D721Med (cell line): ENCODE measurements at places on chromosomes 12 and 14.

DNA sequence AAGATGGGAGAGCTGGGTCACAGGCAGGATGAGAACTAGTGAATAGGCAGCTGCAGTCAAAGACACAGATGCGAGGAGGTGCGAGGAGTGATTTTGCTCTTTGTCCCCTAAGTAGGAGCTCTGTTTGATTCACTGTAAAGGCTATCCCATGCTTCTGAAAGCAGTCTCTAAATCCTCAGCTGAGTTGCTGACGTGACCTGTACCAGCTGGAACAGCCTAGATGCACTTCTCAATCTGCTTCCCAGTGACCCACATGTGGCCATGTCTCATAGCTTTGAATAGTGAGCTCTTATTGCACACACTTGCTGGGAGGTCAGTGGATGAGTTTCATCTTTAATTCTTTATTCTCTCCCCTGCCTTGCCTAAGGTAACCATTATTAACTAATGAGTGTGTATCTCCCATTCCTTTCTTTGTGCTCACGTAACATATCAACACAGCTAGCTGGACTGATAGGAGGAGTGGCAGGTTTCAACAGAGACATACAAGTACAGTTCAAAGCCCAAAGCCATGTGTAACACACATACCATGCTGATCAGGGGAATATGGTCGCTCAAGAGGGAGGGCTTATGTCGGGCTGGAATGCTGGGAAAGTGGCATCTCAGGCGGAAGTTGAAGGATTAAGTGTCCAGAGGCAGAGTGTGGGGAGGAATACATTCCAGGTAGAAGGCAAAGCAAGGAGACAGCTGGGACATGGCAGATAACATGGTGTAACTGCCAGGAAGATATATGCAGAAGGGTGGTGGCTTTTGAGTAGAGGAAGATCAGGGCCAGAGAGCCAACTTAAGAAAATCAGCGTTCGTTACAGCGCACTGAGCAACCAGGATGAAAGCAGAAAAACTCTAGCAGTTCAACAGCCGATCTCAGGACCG, 15.4 kb upstream of the YY1 start:
- no peak for DNase-seq

DNA sequence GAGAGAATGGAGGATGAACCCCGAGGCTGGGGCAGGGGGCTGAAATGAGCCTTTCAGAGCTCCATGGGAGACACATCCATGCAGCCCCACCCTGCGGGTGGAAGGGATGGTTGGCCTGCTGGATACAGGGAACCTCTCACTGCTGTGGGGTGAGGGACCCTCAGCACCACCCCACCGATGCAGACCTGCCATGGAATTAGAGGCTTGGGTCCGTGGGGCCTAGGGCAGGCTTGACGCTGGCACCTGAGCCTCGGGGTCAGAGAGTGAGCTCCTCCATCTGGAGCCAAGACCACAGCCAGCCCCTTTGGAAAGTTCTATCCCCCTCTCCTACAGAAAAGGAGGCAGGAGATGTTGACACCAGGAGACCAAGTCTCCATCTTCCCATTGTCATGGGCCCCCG, 7.4 kb upstream of the KRT74 start:
- no peak for DNase-seq

DNA sequence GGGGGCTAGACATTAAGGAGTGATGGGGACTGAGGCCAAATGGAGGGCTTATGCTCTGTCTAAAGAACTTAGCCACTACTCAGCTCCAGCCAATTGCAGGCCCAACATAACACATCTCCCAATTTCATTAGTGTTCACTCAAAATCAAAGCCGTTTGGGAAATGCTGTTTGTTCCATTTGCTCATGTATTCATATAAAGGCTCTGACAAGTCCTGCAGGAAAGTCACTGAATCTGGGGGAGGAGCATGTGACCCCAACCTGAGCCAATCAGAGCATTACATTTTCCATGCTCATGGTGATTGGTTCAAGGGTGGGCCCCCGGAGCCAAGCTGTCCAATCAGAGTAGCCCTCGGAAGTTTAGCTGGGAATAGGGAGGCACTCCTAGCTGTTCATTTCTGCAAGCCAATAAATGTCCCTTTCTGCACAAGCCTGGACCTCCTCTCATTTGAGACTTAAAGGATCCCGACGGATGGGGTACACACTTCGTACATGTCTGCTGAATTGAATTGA, 20.9 kb downstream of the SDSL start:
- DNase-seq = no peak

DNA sequence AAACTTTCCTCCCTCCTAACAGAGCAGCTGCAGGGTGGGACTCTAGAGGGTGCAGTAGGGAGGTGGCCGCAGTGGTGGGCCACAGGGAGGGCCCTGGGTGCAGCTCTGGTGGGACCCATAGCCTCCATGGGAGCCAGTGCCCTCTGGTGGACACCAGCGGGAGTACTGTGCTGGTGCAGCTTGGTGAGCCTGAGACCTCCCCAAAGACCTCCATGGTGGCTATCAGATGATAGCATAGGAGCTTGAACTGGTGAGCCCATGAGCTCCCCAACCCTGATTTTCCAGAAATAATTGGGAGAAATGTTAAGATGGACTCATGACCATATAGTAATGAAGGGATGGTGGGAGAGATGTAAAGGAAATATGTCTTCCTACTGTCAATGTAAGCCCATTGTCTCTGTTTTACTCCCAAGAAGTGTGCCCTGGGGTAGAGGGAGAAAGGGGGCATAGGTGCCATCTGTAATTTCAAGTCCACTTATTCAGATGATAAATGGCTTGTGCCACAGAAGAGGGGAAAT, 98.7 kb downstream of the GAS2L3 start:
- DNase-seq = no peak

DNA sequence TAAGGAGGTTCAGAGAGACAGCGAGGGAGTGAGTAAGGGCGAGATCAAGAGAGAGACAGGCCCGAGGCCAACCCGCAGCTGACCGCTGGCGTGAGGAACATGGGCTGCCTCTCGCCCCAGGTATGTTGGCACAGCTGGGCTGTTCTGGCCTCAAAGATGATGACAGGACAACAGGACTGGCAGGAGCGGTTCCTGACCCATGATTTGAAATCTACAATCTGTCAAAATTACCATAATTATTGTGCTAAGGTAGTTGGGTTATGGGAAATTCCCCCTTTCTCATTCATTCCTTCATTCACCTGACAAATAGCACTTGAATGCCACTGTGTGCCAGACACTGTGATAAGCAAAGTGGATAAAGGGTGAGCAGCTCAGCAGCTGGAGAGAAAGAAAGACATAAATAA, 5.1 kb upstream of the ENDOU start:
- DNase-seq = no peak

DNA sequence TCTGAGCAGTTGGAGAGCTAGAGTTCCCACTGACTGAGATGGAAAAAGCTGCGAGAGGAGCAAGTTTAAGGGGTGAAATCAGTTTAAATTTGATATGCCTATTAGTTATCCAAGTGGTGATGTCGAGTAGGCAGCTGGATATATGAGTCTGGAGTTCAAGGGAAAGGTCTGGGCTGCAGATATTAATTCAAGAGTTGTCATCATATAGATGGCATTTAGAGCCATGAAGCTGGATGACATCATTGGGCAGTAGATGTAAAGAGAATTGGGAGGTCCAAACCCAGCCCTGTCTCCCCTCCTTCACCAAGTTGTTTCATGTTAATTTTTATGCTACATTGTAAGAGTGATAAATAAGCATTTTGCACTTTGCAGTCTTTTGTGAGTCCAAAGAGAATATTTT, 898.1 kb downstream of the GALC start:
- DNase-seq = no peak

- DNase-seq = no peak
These were observed 90.4 kb downstream of the SLC8A3 start for GRCh38 chr14:70098250-70098809.

DNA sequence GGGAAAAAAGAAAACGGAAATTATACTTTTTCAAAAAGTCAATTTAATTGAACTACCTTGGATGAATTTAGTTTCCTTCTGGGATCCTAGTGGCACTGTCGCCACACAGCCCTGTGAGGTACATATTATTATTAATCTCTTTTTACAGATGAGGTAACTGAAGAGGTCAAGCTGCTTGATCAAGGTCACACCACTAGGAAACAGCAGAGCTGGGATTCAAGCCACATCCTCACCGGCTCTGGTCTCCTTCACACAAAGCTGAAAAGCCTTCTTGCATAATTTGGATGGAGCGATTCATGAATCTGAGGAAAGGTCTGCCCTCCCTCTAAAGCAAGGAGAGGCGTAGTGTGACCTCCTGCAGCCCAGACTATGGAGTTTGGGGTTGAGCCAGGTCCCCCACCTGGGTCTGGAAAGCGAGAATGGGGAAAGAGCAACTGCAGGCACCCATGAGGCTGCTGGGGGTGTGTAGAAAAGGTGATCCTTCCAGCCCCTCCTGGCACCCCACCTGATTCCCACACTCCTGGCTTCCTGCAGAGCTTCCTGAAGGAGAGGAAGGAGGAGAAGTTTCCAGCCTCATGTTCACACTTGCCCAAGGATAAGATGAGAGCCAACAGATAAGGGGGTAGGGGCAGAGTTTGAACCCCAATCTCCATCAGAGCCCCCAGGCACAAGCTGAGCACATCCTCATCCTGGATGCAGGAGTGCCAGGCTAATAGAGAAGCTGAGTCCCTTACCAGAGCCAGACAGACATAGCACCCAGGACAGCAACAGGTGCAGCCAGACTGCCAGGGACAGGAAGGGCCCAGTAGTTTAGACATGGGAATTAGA, 3.9 kb upstream of the KRT79 start:
- DNase-seq = no peak

DNA sequence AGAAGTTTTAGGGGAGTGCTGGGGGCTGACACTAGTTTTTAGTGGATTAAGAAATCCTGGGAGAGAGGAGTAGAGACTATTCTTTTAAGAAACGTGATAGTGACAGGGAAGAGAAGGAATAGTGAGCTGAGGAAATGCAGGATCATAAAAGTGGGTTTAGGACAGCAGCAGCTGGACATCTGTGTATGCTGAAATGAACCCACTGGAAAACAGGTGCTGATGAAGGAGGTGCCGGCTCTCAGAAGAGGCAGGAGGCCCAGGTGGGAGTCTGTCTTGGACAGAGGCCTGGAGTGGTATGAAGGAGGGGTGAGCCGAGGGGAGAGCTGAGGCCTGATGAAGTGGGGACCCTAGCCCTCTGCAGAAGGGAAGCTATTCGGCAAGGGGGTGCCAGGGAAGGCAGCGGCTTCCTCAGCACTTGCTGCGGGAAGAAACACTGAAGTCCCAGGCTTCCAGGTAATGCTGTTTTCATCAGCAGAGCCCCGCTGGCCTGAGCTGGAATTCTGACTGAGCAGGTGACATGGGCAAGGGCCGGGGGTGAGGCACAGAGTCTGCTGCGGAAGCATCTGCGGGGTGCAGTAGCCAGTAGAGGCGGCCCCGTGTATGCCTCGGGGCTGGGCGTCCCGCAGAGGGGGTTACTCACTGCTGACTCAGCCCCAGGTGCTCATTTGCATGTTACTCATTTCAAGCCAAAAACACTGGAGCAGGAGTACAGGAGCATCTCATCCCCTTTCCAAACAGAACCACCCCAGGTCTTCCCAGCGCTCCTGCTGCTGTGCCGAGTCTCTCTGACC, 89.7 kb downstream of the TMCC3 start:
- no peak for DNase-seq

GRCh38 chr14:95664066-95664465, 22.2 kb upstream of the TCL1B start:
- DNase-seq = no peak

DNA sequence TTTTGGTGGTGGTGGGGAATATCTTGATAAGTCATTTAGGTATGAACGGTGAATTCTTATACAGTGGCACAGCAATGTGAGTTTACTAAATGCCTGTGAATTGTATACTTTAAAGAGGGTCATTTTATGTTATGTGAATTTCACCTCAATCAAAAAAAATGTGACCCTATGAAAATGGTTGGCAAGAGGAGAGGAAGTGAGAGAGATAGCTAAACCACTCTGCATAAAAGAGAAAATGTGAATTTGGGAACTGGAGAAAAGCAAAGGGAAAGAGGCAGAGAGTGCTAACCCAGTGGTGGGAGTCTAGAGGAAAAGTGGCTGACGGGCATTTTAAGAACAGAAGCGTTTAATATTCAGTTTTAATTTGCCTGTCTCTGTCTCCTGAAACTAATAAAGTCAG, 93.8 kb downstream of the SLC38A6 start:
- DNase-seq = no peak

DNA sequence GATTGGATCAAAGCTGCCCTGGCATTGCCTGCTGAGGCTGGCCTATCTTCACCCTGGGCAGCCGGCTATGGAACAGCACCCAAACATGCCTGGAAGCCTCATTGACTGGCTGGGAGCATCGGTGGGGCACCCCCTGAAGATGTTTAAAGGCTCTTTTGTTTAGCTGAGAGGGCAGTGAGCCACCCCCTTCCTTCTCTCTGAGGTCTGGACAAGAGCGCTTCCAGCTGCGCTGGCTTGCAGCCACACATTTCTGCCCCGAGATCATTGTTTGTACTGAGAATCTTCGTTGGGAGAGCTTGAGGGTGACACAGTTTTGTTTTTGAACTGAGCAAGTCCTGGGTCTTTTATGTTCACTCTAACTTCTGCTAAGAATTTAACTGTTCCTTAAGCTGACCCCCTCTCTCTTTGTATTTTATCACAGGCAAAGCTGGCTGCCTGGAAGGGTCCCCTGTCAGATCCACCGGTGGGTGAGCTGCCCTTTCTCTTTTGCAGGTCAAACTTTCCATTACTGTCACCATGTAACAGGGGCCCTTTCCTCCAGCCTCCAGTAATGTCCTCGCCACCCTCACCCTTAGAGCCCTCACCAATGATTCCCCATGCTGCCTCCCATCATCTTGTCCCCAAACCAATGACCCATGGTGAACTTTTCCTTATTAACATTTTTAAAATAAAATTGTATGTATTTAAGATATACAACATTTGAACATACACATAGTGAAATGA, 212.2 kb downstream of the KIF26A start:
- no peak for DNase-seq

DNA sequence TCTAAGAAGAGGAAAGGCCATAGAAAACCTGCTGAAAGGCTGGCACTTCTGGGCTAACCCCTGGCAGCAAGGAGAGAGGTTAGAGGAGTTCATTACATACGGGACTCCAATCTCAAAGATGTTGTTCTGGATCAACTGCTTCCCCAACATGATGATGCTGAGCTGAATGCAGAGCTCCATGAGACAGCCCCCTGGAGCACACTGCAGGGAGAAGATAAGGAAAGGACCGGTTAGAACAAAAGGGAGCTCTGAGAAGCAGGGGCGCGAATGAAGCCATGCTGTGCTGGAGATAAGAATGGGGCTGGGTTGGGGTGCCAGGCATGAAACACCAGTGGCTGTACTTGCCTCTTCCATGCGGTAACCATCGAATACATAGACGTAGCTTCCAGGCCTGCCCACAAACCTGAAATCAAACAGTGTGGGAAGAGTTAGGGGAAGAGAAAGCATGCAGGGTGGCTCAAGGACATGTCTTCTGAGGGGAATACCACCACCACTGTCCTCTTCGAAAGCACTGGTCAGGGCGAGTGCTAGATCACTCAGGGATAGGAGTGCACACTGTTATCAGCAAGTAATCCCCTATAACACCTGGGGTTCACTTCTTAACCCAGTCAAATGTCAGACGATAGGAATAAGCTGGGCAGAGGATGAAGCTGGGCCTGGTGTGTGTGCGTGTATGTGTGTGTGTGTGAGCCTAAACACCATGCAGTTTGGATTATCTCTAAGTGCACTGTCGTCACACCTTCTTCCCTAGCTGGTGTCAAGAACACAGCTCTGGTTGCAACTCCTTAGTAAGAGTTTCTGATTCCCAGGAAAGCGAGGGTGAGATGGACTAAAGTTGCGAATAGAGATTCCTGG, 180.9 kb downstream of the NTF3 start:
- DNase-seq = no peak

- DNase-seq = no peak
These were observed 647.8 kb downstream of the TMEM121 start for GRCh38 chr14:106174206-106174605.
